ENCODE measurements at places on chromosomes 16 and 17.

- DNase-seq = no peak
Measured at GRCh38 chr17:73170324-73170723, 5.5 kb downstream of the SSTR2 start.

DNA sequence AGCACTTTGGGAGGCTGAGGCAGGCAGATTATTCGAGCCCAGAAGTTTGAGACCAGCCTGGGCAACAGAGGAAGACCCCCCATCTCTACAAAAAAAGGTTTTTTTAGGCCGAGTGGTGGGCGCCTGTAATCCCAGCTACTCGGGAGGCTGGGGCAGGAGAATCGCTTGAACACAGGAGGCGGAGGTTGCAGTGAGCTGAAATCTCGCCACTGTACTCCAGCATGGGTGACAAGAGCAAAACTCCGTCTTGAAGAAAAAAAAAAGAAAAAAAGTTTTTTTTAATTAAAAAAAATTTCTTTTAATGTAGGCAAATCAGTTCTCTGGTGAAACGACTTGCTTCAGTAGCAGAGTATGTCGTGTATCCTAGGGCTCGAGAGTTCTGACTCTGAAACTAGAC, 10.9 kb downstream of the HSD3B7 start:
- no peak for DNase-seq

DNA sequence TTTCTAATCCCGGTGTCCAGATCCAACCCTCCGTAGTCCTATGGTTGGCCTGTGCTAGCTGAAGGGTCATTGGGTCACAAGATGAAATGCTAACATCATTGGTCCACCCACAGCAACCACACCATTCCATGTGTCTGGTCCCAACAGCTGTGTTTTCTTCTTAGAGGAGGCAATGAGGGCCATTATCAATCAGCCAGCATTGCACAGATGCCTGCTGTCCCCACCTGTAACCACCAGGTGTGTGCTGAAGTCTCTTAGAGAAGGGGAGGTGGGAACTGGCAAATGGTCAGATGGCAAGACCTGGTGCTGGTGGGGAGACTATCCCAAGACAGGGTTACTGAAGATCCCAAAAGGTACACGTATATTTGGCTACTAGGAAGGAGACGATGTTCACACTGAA, 37.4 kb downstream of the HIC1 start:
- DNase-seq = no peak

GRCh38 chr16:87032554-87032953, 284.6 kb downstream of the C16orf95 start:
- DNase-seq = no peak

GRCh38 chr17:27209316-27209715, 84.6 kb upstream of the WSB1 start:
- no peak for DNase-seq
